Skin of body (tissue), 3 donors: ENCODE measurements at places on chromosomes 11 and 22.
A peak's percentile ranks its signal among the peaks of the same experiment; 100 is the strongest.

DNA sequence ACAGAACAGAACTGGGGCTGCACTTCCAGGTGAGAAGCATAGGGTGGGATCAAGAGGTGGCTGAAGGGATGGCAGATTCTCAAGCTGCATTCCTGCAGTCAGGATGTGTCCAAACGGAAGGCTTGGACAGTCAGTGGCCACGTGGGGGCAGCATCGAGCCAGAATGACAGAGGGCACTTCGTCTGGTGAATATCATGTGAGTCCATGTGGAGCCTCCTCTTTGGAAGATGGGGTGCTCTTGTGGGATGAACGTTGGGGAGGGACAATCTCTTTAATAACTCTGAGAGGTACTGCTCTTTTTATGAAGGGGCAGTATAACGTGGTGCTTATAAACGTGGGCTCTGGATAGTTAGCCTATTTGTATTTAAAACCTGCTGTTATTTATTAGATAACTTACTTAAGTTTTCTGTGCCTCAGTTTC, 154.9 kb upstream of the NAV2 start:
- peak; percentile 40 for DNase-seq

DNA sequence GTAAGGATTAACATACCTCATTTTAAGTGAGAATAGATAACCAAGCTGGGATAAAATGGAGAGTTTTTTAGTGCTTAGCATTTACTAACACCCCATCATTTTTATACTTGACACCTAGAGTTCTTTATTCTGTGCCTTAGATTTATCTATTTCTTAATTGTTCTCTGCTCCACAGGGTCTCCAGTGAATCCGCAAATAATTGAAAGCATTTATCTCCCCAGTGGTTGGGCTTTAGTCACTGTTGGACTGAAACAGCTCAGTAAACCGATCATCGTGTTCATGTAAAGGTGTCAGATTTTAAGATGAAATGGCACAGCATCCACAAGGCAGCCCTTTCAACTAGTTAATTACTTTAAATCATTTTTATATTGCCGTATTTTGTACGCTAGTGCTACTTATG, 17.8 kb upstream of the GRIA4 start:
- no peak for DNase-seq

GRCh38 chr11:75024068-75024449, 35.3 kb downstream of the NEU3 start:
- no peak for DNase-seq

DNA sequence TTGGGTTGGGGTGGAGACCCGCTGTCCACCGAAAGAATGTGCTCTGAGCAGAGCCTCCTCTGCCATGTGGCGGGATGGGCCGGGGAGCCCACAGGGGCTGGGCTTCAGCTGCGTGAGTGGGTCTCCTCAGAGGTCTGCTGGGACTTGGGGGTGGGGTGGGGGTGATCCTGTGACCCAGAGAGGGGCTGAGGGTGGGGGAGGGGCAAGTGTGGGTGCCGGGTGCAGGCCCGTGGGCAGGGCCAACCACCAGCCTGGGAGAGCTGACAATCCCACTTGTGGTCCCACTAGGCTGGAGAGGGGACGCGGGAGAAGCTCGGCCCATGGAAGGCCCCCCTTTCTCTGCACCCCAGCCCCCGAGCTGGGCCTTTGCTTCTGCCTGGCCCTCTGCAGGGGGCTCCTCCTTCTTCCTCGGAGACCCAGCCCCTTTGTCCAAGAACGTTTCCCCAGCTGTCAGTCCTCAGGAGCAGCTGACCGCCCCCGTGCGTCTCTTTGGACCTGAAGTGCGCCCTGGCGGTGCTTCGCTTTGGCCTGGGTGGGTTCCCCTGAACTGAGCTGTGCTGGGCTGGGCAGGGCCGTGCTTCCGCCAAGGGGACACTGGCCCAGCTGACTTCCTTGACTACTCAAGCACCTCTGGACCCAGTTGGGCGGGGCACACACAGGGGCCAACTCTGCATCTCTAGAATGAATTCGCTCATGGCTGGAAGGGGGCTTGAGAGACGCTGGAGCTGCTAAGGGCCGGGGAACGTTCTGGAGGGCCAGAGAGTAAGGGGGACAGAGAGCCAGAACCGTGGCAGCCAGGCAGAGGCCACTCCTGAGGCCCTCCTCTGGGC, 30.2 kb downstream of the OSBPL5 start:
- DNase-seq, result no peak

DNA sequence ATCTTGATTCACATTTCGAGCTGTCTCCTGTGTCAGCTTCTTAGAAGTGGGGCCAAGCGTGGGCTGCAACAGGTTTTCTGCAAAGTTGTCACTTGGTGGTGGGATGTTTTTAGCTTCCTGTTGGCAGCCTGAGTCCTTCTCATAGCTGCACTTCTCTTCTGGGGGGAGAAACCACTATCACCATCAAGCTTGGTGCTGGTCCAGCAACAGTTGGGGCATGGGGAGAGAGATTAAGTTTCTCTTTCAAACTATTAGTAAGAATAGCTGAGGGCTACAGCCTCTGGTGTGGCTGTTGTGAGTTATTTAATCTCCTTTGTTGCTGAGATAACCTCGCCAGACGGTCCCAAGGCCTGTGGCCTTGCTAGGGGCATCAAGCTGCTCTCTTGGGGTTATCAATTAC, 123.3 kb upstream of the CRYBB3 start:
- DNase-seq, result no peak

- DNase-seq, result no peak
Measured at GRCh38 chr11:129612447-129612961, 203.1 kb upstream of the TMEM45B start.

GRCh38 chr11:64021757-64022093, 14.0 kb upstream of the FLRT1 start:
- no peak for DNase-seq

DNA sequence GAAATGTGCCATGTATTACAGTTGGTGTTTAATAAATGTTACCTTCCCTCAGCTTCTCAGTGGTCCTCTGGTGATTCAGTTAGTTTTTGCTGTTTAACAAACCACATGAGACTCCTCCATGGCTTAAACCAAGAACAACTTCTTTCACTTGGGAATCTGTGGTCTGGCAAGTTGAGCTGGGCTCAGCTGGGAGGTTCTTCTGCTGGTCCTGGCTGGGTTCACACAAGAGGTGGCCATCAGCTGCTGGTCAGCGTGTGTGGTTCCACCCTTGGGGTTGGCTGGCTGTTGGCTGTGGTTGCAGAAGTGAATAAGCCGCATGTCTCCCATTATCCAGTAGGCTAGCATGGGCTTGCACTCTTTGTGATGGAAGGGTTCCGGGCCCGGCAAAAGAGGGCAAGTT, 160.5 kb downstream of the MIAT start:
- no peak for DNase-seq

DNA sequence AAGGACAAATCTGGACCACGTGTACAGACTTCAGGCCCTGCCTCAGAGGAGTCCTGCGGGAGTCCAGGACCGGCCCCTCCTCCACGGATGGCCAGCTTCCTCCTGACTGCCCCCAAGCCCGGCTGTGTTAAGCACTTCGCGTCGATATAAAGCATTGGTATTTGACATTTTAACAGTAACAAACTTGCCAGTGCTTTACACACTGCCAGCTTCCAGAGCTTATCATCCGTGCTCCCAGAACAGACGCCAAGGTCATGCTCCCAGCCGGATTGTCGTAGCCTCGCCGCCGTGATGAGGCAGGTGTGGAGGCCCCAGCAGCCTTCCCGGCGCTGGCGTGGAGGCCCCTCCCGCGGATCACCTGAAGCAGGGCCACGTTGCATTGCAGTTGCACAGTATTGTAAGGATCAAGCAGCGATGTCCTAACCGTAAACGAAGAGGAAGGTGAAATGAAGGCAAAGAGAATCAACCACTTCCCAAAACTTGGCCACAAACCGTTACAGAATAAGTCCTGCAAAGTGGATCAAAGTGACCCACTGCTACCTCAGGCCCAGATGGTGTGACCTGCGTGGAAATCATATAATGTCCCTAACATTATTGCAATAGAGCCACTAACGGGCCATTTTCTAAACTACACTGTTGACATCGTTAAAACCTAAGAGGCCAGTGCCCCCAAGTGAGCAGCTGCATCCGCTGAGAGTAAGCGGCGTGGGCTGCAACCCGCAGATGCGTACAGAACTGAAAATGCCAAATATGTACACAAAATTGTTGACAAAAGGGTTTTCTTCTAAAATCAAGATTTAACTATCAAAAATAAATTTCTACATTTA, 51.6 kb downstream of the CERK start:
- DNase-seq, result no peak

DNA sequence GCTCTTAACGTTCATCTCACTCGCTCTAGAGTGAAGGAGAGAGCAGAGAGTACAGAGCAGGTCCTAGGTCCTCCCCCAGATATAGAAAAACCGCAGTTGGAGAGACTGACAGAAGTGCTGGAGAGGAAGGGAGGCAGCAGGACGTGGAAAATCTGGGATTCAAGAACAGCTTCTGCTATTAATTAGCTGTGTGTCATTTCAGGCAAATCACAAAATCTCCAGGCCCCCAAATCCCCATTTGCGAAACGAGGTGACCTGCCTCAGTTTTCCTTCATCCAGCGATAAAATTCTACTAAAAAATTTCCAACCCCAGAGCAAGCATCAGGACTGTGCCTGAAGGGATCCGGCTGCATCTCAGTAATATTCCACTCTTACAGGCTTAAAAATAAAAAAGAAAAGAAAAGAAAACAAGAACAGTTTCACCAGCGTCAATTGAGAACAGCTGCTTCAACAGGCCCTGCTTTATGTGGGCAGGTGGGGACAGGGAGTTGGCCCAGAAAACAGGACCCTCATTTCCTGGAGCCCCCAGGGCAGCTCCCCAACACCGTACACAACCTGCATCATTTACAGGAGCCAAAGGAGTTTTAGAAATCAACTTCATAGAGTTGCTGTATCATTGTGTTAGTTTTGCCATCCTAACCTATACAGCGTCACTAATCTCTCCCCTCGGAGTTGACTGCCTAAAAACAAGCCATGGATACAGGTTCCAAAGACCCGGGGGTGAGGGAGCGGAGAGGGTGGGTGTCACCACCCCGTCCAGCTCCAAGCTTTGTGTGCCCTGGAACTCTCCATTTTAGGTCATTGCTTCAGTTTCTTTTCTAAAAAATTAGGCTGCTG, 2.3 kb upstream of the MALAT1 start:
- peak; percentile 83 for DNase-seq

DNA sequence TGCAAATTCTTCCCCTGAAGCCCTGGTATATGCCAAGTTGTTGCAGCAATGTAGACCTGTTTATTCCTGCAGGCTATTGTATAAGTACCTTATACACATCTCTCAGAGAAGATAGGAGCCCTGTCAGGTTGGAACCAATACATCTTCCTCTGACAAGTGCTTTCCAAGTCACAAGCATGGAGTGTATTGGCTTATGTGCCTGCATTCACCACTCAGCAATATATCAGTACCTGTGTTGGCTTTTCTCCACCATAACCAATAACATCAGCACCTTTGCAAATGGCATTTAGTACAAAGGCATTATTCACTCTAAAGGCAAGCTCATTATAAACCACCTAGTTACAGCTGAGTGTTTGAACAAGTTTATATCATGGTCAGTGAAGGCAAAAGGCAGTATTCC, 611.7 kb upstream of the CNTN5 start:
- no peak for DNase-seq

GRCh38 chr11:6320411-6321155, at the start of gene CAVIN3:
Gene CAVIN3 (minus strand): TSS chr11:6320501. CDS start chr11:6320476, 25 bp downstream.
- peak; percentile 83 for DNase-seq

DNA sequence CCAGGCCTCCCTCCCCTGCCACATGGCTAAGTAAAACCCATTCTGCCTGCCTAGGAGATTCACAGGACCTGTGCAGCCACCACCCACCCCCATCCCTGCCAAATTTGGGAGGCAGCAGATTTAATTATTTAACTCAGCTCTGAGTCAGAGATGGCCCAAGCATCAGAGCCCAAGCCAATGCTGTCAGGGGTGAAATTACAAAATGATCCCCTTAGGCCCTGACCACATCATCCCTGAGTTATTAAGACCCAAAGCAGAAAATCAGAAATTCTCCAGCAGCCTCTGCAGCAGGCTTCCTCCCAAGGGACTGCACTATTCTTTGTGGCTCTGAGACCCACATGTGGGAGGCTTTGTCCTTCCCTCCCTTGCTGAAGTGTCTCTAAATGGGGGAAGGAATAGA, 52.8 kb upstream of the RRAS2 start:
- DNase-seq, result no peak

DNA sequence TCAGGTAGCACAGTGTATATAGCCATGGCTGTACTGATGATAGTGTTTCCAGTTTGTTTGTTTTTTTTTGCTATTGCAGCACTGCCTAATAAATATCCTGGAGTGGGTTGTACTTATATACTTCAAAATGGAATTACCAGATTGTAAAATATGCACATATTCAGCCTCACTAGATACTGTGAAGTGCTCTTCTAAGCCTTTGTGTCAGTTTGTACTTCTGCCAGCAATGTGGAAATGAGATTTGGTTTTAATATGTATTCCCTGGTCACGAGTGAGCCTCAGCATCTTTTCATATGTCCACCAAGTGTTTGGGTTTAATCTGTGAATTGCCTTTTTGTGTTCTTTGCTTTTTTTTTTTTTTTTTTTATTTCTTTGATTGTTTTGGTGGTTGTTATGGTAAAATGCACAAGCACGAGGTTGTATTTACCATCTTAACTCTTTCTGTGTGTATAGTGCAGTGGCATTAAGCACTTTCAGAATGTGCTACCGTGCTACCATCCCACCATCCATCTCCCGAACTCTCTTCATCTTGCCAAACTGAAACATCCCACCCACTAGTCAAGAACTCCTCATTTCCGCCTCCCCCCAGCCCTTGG, 34.9 kb downstream of the ST3GAL4 start:
- DNase-seq, result no peak

GRCh38 chr11:65492637-65493366, 6.0 kb upstream of the MALAT1 start:
- DNase-seq, result peak; percentile 78

DNA sequence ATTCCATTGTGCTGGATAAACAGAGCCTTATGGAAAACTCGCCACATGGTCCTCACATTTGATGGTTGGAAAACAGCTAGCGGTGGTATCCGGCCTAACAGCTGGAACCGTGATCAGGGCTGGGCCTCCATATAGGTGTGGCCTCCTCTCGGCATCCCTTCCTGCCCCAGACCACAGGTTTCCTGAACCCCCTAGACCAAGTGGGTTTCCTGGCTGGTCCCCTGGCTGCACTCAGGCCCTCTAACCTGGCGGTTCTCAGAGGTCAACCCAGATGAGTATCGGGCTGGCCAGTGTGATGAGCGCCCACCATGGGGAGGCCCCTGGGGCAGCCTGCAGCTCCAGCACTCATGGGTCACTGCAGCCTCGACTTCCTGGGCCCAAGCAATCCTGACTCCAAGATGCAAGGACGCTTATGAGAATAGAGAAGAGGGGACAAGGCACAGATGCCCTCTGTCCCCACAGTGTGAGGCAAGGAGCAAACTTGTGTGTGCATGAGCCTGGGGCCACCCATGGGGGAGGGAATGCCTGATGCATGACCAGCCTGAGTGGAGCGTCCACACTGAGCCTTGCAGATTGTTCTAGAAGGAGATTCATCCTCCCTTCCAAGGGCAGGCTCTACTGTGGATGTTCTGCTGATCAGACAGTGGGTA, 53.4 kb upstream of the WNT7B start:
- DNase-seq, result no peak

- no peak for DNase-seq
Measured at GRCh38 chr11:76841923-76842452, 18.7 kb upstream of the ACER3 start.
